ENCODE measurements at places on chromosomes 11 and 22. TPM values are rescaled to one million over a fixed set of nuclear protein-coding genes. Genes with fewer than 3 reads are reported as not detected.

GRCh38 chr11:72102162-72102561 lies 935 bp downstream of the LAMTOR1 start:
- peak; percentile 16 for DNase-seq

DNA sequence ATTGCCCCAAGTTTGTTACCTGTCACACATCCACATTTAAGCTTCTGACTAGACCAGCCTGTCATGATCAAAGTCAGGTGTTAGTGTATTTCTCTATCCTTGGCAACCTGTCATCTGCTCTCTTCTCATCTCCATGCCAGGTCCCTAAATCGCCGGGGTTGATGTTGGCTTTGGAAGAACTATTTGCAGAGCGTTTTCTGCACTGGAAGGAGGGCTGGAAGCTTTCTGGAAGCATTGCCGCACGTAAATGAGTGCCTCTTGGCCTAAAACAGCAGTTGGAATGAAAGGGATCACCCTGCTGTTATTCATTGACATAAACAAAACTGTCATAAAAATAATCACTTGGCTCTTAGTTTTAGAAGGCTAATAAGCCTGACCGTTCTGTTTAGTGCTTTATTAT lies 1.4 kb downstream of the TTC12 start:
- DNase-seq = no peak

- DNase-seq = no peak
Observed at GRCh38 chr11:103662880-103663279, 373.6 kb upstream of the DDI1 start.

The DAGLA gene
- total RNA-seq = 4.2 TPM

The SCUBE2 gene
- 1.1 TPM for total RNA-seq

The B4GALNT4 gene
- 1.5 TPM for total RNA-seq

- DNase-seq = no peak
Observed at GRCh38 chr11:33103836-33104235, 57.4 kb downstream of the CSTF3 start.

DNA sequence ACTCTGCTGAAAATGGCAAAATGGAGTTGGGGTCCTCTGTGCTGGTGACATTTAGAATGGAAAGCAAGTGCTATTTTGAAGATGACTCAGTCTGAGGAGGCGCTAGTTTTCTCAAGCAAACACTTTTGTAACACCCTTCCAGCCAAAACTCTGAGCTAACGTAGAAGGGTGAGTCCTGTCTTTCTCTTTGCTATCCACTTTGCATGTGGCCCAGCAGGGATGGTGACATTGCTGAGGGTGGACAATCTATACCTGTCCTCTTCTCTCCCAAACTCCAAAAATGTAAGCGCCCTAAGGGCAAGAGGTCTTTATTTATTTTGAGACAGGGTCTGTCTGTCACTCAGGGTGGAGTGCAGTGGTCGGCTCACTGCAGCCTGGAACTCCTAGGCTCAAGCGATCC lies 3.6 kb upstream of the KAT5 start:
- DNase-seq = no peak

The GRK3 gene
- 1.6 TPM for total RNA-seq

DNA sequence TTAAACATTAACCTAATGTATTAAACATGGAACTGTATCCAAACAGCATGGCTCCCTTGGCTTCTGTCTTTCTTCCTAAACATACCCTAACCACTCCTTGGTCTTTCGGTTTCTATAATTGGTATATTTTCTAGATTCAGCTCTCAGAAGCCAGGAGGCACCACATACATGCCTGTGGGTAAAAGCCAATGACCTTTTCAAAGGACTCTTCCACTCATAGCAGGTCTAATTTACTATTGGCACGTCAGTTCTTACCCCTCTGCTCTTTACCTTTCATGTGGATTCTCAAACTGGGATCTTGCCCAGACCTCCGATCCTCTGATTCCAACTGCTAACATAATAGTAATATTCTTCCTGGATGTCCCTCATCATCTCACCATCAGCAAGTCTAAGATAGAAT lies 835.1 kb downstream of the NTM start:
- no peak for DNase-seq

GRCh38 chr11:7694235-7694634 lies 12.0 kb downstream of the OVCH2 start:
- no peak for DNase-seq

GRCh38 chr22:37675930-37676735 lies 697 bp downstream of the LGALS1 start:
- DNase-seq = no peak

- no peak for DNase-seq
Observed at GRCh38 chr11:92589512-92589911, 364.9 kb downstream of the FAT3 start.

DNA sequence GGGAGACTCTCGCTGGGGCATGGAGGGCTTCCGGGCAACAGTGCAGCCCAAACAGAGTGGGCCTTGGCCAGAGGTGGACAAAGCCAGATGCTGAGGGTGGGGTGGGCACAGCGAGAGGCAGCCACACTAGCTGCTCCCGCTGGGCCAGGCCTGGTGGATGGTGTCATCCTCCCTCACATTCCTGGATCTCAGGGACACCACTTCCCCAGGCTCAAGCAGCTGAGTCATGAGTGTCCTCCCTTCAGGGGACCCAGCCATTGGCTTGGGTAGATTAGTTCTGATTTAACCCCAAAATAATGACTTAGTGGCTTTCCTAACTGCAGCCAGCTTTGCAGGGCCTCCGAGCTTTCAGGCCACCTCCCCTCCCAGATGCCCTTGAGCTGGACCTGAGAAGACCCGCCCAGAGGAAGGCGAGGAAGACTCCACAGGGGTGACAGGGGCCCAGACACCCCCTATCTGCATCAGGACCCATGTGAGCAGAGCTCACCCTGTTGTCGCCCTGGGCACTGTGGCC lies 25.9 kb upstream of the WNT7B start:
- DNase-seq = no peak

DNA sequence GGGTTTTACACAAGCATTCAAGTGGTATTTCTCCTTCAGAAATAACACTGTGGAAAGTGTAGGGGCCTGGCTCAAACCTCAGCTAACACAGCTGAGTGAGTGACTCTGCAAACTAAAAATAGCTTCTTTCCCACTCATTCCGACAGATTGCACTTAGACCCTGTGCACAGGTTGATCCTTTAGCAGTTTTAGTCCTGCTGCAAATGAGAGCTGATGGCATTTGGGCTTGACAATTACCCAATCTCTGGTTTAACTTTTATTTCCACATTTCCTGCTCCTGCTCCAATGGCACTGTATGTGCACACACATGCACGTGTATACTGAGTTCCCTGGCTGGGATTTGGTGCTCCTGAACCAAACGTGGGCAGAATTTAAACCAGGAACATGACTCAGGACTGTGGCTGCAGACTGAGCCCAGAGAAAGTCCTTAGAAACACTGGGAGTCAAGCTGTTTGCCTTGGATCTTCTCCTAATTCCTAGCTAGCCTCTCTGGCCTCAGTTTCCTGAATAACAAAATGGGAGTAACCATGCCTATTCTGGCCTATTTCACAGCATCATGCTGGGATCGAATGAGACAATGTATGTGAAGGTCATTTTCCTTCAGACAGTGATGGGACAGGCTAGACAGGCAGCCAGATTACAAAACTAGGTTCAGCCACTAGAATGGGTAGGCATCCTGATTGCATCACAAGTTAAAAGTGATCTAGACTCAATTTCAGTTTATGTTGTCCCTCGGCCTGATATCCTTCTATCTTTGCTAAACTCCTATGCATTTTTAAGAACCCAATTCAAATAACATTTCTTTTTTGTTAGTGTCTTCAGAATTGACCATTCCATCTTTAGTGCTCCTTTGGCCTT lies 58.2 kb downstream of the SERGEF start:
- DNase-seq = peak; percentile 29

The CELSR1 gene
- total RNA-seq = 4.3 TPM

GRCh38 chr11:1863352-1864216 lies 10.7 kb downstream of the LSP1 start:
- DNase-seq = peak; percentile 82

GRCh38 chr11:46597155-46597554 lies 3.3 kb upstream of the AMBRA1 start:
- no peak for DNase-seq

The MDK gene
- total RNA-seq = 52.2 TPM

DNA sequence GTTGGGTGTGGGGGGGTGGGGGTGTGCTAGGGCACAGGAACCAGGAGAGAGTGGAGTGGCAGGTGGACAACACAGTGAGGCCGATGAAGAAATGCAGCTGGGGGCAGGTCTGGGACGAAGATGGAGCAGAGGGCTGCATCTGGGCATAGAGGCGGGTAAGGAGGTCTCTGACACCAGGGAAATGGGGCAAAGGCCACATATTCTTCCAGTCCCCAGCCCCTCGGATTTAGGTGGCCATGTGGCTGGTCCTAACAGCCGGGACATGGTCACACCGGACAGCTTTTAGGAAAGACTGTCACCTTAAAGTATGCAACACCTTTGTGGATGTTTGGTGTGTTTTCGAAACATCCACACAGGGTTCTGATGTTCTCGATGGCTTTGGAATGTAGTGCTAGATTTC lies 5.0 kb upstream of the PARVG start:
- no peak for DNase-seq

The SMTNL1 gene
- total RNA-seq = not detected

GRCh38 chr11:59643390-59643789 lies 25.4 kb downstream of the PATL1 start:
- no peak for DNase-seq

DNA sequence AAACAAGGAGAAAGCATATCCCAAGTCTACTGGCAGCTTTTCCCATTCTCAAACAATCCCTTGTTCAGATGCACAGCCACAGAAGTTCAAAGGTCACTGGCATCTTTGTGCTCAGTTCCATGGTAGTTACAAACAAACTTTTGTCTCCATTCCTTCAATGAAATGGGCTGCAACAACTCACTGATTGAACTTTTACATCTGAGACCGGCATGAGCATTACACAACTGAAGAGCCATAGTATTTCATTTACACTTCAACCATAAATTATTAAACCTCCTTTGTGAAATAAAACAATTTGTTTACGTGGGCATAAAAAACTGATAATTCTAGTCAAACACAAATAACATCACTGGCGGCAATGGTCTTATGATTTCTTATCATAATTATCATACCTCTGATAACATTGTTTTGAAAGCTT lies 67.8 kb upstream of the ARHGAP32 start:
- peak; percentile 14 for DNase-seq

The RIMBP3C gene
- 0.63 TPM for total RNA-seq

GRCh38 chr11:58577555-58578135 lies 1.2 kb upstream of the ZFP91 start:
- peak; percentile 96 for DNase-seq

DNA sequence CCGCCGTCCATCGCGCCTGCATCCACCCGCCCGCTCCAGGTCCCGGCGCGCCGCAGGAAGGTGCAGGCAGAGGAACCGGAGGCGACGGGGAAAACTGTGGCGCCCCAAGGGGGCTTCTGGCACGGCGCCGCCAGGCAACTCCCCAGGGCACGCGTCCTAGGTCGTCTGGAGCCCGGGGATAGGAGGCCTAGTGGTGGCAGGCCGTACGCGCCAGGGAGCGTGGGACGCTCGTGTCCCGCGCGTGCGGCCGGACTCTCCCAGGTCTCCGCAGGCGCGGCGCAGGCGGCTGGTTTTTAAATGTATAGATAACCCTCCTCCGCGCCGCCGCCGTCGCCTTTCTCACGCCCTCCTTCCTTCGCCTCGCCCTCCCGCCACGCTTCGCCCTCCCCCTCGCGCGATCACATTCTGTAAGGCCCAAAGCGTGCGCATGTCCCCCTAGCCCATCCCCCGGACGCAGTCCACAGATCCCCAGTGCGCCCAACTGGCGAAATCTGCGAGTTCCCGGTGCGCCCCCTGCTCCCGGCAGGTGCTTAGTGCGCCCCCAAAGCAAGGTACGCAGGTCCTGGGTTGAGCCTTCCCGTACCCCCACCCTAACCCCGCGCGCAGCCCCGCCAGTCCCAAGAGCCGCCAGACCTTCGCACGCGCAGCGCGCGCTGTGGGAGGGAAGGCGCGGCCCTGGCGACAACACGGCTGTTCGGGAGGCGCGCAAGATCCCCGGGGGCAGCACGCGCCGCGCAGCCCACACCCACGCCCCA lies at the start of gene ASCL2:
Gene ASCL2 (minus strand): TSS at position 267 of the 755 bp plus-strand sequence. CDS start 256 bp downstream, at position 11.
- DNase-seq = no peak

The SLC25A1 gene
- 53.2 TPM for total RNA-seq

GRCh38 chr11:44885919-44886789 lies 64.5 kb downstream of the TP53I11 start:
- no peak for DNase-seq

The FOSL1 gene
- total RNA-seq = 11.4 TPM

The SOX10 gene
- not detected for total RNA-seq

DNA sequence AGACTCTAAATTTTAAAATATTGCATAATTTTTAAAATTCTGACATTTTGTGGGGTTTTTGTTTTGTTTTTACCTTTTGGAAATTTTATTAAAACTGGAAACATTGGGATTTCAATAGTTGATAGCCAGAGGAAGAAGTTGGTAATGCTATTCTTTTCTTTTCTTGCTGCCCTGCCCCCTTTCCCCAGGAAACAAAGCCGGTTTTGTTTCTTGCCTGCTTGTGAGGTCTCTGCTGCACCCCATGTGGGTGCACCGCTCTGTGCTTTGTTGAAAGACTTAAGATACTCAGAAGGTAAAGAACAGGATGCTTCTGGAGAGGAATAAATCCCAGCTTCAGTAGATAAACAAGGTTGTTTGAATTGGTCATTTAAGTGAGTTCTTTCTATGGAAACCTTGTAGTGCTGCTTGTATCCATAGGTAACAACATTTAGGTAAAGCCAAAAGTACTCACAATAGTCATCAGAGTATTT lies 87.5 kb downstream of the YAP1 start:
- no peak for DNase-seq

GRCh38 chr22:35225010-35225409 lies 32.3 kb upstream of the HMGXB4 start:
- DNase-seq = no peak

- DNase-seq = peak; percentile 87
Observed at GRCh38 chr11:33779849-33780528, 5.7 kb upstream of the FBXO3 start.

DNA sequence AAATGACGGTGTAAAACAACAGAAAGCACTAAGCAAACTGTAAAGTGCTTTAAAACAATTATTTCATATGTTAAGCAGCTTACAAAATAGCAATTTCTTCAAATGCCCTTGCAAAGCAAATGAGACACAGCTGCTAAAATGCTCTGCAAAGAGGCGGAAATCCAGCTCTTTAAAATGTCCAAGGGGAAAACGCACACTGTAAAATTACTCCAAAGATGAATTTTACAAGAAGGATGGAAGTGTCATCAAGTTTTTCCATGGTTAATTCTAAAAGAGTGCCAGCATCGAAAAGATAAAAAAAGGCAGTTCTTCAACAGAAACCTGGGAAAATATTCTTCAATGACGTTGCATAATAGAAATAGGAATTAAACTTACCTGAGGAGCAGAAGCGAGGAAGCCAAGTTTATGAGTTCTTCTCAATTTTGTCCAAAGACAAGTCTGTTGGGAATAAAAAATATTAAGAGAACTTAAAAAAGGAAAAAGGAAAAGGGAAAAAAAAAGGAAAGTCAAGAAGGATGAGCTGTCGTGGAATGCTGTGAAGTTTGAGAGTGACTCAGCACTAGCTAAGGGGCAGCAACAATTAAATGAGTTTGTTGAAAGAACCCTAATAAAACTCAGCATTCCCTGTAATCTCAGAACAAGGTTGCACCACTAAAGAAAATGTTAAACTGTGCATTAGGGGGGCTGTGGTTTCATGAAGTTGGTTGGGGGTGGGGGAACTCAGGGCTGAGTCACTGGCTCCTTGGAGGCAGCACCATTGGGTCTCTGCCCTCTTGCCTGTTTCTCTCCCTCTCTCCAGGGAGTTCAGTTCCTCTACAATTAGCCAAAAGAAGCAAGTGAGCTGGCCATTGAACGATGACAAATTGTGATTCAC lies 64.2 kb upstream of the BLID start:
- DNase-seq = peak; percentile 97

- no peak for DNase-seq
Observed at GRCh38 chr22:50520826-50521453, 4.5 kb downstream of the SCO2 start.

- no peak for DNase-seq
Observed at GRCh38 chr22:26466196-26466595, 17.4 kb downstream of the HPS4 start.

The MAPK8IP1 gene
- 8.1 TPM for total RNA-seq

The POU2AF2 gene
- total RNA-seq = not detected

Data from fibroblast of the aortic adventitia (primary cell).